ENCODE measurements at places on chromosomes 6 and 20.

DNA sequence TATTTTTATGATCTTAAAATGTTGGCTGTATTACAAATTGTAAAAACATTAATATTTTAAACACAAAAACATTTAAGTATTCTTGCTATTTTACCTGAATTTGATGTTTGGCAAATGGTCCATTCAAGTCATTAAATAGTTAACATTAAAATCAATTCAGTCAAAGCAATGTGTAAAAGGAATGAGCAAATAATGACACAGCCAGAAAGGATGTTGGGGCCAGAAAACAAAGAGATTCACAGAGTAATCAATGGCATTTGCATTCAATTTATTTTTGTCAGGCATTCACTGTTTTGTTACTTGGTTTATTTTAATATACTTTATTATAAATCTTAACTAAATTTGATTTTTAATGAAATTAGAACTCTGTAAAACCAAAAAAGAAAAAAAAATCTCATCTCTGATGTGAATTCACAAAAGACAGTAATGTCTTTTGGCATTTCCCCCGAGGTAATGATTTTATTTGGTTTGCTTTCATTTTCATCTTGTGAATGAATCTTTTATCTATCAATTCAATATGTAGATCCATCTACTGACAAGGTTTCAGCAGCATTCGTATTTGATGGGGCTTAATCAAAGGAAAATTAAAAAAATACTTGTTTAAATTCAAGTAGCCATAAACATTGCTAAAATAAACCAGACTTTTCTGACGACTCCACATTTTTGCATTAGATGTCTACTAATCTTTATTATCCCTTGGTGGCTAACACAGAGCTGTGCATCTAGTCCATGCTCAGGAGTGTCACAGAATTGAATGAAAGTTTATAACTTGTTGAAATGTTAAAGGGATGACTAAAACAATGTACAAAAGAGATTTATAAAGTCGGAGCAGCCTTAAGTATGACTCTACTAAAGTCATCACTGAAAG lies 866.7 kb upstream of the GJE1 start:
- no peak for DNase-seq

DNA sequence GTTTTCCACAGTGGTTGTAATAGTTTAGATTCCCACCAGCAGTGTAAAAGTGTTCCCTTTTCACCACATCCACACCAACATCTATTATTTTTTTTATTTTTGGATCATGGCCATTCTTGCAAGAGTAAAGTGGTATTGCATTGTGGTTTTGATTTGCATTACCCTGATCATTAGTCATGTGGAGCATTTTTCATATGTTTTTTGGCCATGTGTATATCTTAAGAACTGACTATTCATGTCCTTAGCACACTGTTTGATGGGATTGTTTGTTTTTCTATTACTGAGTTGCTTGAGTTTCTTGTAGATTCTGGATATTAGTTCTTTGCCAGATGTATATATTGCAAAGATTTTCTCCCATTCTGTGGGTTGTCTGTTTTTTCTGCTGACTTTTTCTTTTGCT lies 820.1 kb downstream of the TENT5A start:
- DNase-seq: no peak

DNA sequence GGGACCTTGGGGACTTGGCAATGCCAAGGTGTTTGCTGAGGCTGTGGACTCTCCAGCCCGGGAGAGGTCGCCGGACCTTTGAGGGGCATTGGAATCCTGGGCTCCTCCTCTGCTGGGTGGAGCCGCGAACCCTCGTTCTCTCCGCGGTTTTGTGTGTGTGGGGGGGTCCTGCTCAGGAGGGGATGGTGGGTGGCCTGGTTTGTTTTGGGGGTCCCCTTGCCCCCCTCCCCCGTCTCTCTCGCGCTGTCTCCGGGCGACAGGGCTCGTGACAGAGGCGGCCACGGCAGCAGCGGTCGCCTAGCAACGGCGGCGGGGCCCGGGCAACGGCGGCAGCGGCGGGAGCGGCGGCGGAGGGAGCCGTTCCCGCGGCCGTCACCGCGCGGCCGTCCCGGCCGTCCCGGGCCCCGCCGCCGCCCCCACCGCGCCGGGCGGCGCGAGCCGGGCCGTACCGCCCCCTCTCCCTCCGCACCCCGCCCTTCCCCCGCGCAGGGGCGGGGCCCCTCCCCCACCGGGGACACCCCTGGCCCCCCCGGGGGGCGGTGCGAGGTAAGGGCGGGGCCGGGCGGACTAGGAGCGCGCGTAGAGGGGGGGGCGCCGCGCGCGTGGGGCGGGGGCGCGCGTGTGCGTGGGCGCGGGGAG lies 7.8 kb downstream of the SYNGAP1 start:
- DNase-seq: peak; percentile 53

- DNase-seq: no peak
These were observed 95.9 kb downstream of the GRIK2 start for GRCh38 chr6:101489456-101489855.

DNA sequence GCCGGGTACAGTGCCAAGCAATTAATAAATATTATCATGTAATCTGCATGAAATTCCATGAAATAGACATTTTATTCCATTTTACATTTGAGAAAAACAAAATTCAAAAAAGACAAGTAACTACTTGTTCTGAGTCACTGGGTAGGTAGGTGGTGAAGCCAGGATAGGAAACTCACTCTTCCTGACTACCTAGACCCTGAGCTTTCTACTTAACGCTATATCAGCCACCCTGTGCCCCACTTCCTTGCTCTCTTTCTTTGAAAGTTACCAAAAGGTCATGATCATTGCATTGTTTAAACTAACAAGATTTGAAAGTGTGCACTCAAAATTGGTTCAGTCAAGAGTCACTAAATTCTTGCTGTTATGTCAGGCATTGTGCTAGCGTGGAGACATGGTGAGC lies 235.7 kb downstream of the CD83 start:
- DNase-seq: no peak

GRCh38 chr6:50998905-50999304 lies 180.2 kb downstream of the TFAP2B start:
- DNase-seq: no peak

GRCh38 chr6:109458774-109459531 lies 3.4 kb upstream of the MICAL1 start:
- DNase-seq: no peak

DNA sequence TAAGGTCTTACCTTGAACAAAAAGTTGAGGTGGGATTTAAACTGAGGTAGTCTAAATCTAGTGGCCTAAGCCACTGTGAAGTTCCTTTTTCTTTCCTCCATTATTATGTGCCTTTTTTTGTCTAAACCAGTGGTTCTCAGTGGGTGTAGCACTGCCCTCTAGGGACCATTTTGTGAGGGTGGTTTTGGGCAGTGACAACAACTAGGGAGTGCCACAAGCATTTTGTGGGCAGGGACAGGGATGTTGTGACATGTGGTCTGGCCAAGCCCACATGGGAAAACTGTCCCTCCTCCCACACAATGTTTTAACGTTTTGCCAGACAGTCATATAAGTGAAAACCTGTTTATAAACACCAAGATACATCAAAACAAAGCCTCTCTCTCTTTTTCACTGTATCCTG lies 899.4 kb upstream of the FLRT3 start:
- DNase-seq: no peak
